ENCODE measurements at places on chromosomes 1 and 21.

- DNase-seq, result no peak
These were observed 152.3 kb upstream of the DNAH14 start for GRCh38 chr1:224777180-224777579.

- no peak for DNase-seq
These were observed 69.2 kb downstream of the NOS1AP start for GRCh38 chr1:162138599-162139181.

- no peak for DNase-seq
These were observed 110.4 kb upstream of the KCNK1 start for GRCh38 chr1:233503366-233503954.

- no peak for DNase-seq
These were observed 32.0 kb upstream of the WASF2 start for GRCh38 chr1:27521861-27522431.

DNA sequence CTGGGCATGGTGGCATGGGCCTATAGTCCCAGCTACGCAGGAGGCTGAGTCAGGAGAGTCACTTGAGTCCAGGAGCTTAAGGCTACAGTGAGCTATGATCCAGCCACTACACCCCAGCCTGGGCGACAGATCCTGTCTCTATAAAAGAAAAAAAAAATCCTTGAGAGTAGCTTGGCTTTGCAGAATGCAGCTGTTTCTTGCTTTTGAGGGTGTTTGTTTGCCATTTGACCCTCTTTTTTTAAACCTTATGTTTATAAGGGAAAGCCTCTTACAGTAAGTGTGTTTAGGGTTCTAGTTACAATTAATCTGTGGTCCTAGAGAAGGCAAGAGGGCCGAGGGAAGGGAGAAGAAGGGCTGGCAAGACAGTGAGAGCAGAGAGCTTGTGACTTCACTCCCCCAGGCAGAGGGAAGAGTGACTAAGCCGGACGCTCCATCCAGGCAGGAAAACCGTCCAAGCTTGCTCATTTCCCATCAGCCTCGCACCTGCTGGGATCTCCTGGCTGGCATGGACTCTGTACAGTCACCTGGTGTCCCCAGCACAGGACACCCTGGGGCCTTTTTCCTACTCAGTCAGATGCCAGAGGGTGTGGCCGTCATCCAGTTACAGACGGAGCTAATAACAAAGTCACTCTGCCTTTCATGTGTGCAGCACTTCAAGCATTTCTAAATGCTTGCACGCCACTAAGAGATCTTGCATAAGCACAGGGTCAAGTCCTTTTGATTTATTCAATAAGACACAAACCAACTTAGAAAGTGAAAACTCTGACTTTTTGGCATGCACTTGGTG is 55.5 kb upstream of the PSEN2 start:
- DNase-seq, result no peak

GRCh38 chr1:183144752-183145151 is 41.3 kb upstream of the LAMC2 start:
- DNase-seq, result no peak

GRCh38 chr1:239240736-239241135 is 145.6 kb upstream of the CHRM3 start:
- no peak for DNase-seq

DNA sequence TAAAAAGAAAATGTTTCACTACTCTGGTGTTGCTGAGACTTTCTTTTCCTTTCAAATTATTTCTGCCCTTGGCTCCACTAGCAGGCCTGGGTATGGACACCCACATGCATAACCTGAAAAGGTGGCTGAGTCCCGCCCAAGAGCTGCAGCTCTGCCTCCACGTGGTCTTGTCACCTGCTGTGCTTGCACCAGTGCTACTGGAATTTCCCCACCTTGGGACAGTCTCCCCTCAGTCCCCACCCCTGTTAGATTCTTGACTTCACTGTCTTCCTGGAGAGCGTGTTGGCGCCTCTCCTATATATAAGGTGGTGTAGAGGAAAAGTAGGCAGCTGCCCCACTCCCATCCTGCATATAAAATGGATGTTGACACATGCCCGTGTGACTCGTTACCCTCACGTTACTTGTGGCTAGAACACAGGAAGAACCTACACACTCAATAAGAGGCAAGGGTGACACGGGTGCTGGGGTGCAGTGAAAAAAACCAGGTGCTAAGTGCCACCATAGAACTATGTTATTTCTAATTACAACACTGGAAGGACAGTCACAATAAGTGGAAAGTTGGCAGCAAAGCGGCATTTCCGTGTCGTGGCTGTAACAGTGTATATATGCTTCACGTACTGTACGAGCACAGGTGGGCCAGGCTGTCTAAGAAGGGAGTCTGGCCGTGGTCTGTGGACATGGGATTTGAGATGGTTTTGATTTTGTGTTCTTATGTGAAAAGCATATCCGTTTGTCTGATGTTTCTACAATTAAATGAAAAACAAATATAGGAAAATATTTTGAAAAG is 61.0 kb downstream of the POFUT2 start:
- DNase-seq, result no peak

DNA sequence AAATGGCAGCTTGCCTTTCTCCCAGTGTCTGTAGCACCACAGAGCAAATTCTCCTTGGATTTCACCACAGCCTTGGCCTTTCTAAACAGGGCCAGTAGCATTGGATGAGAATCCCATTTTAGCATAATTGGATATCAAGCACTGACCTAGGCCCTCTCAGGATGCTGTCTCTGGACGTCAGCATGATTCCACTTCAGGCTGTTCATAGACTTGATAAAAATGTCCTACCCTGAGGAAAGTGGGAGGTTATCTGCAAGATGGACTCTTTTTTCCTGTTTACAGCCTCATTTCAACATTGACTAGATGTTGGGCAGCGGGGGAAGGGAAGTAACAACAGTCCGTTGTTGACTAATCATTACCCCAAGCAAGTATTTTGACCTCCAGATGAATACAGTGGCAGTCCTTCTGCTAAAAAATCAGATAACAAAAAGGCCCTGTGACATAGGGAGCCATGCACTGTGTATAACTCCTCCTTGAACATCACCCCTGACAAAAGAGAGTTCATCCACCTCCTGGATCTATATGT is 5.2 kb downstream of the NPL start:
- no peak for DNase-seq

DNA sequence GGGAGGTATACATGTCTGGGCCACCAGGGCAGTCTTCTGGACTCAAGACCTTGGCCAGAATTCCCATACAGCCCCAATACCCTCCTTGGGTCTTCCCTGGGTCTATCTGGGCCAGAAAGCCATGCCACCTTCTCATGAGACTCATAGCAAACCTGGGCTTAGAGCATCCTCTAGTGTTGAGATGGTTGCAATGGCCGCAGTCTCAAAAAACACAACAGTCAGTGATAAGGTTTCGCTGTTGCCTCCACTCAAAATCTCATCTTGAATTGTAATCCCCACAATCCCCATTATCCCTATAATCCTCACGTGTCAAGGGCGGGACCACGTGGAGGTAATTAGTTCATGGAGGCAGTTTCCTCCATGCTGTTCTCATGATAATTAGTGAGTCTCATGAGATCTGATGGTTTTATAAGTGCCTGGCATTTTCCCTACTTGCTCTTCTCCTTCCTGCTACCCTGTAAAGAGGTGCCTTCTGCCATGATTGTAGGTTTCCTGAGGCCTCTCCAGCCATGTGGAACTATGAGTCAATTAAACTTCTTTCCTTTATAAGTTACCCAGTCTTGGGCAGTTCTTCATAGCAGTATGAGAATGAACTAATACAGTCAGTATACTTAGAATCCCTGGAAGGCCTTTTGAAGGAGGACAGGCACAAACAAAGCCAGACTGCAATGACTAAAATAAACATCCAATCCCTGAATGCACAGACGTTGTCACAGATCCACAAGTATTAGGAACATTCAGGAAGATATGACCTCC is 77.0 kb downstream of the CTH start:
- DNase-seq, result no peak

DNA sequence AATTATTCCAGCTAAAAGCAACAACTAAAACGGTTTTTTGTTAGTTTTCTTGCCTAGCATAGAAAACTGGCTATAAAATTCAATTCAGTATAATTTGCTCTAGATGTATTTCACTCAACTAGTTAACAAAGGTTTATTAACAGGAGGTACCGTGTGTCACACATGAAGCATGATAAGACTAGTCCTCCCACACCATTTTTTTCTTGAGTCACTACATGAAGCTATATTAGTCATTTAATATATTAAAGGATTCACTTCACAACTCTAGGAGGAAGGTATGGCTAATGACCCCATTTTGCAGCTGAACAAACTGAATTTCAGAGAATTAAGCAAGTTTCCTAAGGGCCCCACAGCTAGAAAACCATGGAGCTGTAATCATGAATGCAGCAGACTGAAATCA is 307.8 kb upstream of the USP25 start:
- no peak for DNase-seq

DNA sequence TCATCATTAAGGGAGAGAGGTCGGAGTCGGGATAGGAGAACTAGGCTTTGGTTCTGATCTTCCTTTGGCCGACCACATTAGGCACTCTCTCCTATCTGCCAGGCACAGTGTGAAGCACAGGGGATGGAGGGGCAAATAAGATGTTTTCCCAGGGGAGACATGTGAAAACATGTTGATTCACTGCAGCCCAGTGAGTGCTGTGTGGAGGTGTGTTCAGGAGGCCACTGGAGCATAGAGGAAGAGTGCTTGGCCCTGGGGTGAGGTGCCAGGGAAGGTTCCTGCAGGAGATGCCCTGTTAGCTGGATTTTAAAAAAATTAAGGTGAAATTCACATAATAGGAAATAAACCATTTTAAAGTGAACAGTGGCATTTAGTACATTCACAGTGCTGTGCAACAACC is 3.7 kb downstream of the VANGL2 start:
- no peak for DNase-seq

DNA sequence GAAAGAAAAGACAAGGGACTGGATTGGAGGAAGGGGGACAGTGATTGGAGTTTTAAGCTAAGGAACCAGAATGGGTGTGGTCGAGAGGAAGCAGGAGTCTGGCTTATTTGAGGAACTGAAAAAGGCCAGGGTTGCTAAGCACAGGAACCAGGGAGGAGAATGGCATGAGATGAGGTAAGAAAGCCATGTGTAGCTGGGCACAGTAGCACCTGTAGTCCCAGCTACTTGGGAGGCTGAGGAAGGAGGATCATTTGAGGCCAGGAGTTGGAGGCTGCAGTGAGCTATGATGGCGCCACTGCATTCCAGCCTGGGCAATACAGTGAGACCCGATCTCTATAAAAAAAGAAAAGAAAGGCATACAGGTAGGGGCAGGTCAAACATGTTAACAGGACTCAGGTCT is 8.1 kb upstream of the KHDRBS1 start:
- DNase-seq, result no peak

GRCh38 chr1:20368866-20369470 is 78.3 kb downstream of the VWA5B1 start:
- no peak for DNase-seq

GRCh38 chr21:33443194-33443593 is 36.6 kb downstream of the TMEM50B start:
- DNase-seq, result no peak

DNA sequence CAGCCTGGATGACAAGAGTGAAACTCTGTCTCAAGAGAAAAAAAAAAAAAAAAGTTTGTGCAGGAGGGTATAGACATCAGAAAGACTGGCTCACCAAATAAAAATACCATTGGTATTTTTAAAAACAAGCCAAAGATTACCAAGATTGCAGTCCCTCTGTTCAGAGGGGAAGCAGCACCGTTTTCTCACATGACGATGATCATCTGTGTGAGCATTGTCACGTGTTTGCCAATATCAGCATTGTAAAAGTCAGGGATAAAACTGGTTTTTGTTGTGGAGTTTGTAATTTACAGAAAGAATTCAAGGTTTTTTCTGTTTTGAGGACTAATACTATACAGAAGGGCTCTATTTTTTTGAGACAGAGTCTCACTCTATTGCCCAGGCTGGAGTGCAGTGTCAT is 26.5 kb downstream of the ZNF362 start:
- DNase-seq, result no peak

DNA sequence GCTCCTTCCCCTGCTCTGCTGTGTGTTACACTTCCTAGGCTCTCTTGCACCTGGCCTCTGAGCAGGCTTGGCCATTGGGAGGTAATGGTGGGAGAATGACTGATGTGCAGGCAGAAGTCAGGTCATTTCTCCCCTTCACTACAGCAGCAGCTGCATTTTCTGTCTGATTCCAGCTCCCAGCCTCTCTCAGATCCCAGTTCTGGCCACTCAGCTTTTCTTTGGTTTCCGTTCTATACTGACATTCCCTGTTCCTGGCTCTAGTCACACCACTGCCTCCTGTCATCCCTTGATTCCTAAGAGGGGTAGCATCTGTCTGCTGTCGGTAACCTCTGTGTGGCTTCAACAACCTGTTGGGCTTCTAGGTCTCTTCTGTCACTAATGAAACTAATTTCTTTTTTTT is 127.7 kb upstream of the HOOK1 start:
- DNase-seq, result no peak

- no peak for DNase-seq
These were observed 83.1 kb downstream of the KCNN3 start for GRCh38 chr1:154786804-154787570.

GRCh38 chr1:3531928-3532327 is 77.5 kb downstream of the ARHGEF16 start:
- DNase-seq, result no peak

DNA sequence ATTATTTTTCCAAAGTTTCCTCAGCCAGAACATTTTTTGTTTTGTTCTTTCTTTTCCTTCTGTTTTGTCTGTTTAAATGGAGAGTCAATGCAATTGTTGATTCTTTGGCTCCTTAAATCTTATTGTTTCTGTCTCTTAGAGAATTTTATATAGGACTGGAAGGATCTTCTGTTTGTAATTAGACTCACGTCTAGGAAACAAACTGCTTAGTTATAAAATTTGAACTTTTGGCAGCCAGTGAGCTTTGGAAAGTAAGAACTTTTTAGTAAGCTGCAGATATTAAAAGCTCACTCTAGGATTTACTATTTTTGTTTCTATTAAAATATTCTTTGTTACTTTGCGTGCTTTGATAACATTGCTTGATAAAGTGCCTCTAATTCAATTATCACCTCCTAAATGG is 109.8 kb upstream of the HNRNPU start:
- DNase-seq, result no peak

DNA sequence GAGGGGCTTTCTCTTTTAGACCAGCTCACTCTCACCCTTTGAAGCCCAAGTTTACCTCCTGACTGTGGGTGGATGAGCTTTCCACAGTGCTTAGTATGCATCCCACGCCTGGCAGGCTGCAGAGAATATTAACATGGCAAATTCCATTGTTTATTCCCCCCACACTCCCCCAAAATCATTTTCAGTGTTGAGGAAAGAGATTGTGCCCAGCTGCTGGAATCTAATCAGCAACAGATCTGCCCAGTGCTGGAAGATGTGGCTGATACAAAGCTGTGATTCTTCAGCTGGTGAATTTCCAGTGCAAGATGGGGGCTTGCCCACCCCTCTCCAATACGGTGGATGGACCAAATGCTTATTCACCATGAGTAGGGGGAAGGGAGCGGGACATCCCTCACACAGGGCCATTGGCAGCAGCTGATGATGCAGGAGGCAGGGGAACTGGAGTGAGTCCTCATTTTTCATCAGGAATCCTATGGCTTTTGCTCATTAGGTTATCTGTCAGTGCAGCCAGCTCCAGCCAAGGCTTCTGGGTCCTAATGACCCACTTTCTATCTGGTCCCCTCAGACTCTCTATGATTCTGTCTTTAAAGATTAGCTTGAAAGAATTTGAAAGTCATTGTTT is 39.7 kb upstream of the KCNA3 start:
- DNase-seq, result no peak

GRCh38 chr1:116775116-116775752 is 21.0 kb downstream of the CD2 start:
- DNase-seq, result no peak

- no peak for DNase-seq
These were observed 17.8 kb downstream of the SCAF4 start for GRCh38 chr21:31713973-31714740.
